CD4-positive, alpha-beta T cell treated with Interleukin-4 for 1 hour (primary cell): ENCODE measurements at places on chromosomes 4 and X.

GRCh38 chr4:148054275-148054674 is 322.4 kb downstream of the ARHGAP10 start:
- peak; percentile 43 for DNase-seq

GRCh38 chrX:53324085-53324484 is 42.7 kb upstream of the IQSEC2 start:
- no peak for DNase-seq

GRCh38 chr4:98522636-98523395 is 135.6 kb downstream of the TSPAN5 start:
- DNase-seq = no peak

- DNase-seq = peak; percentile 22
Measured at GRCh38 chr4:174156239-174156826, 127.1 kb downstream of the FBXO8 start.

GRCh38 chr4:181792641-181793040 is 450.6 kb upstream of the TENM3 start:
- DNase-seq = no peak

DNA sequence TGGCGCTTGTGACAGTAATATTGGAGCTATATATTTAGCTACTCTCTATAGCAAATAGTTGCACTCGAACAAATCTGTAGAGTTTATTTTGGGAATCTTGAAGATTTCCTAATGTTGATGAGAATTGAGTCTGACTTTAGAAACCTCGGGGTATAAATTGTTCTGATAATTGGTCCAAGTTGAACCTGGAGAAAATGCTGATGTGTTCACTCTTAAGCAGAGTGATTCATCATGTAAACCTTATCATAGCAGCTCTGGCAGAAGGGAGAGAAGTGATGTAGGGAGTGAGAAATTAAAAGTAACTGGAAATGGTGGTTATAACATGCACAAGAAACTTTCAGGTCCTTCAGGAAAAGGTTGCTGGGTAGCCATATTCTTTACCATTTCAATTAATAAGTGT is 16.4 kb upstream of the SLC4A4 start:
- no peak for DNase-seq

DNA sequence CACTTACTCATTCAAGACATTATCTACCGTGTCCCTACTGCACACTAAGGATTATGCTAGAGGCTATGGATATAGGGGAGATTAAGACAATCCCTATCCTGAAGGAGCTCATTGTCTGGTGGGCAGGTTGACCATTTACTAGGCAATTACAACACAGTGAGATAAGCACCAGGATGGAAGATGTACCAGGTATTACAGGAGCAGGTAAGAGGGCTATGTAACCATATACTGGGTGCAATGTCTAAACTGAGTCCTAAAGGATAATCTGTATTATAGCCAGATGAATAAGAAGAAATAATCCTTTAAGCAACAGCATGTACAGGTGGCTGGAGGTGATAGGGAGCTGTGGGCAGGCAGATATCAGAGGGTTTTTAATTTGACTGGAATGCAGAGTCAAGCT is 113.3 kb upstream of the TBC1D9 start:
- no peak for DNase-seq

- DNase-seq = no peak
Measured at GRCh38 chr4:11440481-11441193, 11.9 kb upstream of the HS3ST1 start.

DNA sequence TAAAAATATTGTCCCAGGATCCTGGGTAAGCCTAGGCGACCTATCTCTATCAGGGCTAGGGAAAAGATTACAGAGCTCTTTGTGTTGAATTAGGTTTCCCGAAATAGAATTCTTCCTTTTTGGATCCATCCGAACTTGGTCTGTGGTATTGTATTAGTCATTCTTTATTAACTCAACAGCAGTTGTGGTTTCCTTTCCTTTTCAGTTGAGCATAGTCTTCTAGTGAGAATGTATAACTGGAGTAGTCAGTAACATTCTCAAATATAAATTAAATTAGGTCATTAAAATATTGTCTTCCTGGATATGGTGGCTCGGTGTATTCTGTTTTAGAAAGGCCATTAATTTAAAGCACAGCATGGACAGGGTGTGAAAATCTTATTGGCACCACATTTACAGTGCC is 520.4 kb downstream of the NLGN4X start:
- DNase-seq = no peak

GRCh38 chr4:147123146-147123545 is 177.5 kb upstream of the TTC29 start:
- DNase-seq = no peak

GRCh38 chrX:123337886-123338639 is 154.0 kb downstream of the GRIA3 start:
- DNase-seq = no peak

- DNase-seq = no peak
Measured at GRCh38 chrX:19869193-19869592, 18.2 kb downstream of the SH3KBP1 start.

GRCh38 chr4:73375328-73375741 is 28.8 kb upstream of the ALB start:
- DNase-seq = no peak

DNA sequence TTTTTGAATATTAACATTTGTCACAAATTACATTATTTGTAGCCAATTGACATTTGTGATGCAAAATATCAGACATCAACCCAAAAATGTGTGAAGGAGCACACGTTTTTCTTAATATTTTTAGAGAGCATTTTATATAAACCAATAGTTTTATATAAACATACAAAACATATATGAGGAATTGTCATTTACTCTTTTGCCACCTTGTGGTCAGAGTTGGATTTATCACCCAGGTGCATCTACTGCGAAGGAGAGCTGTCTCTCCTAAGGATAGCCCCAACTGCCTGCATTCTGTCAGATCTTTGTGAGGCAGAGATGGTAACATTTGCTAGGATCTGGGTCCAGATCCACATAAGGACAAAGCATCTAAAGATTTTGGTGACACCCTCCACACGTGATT is 2.5 kb upstream of the USP27X start:
- DNase-seq = peak; percentile 21

GRCh38 chr4:101400096-101400495 is 52.8 kb upstream of the PPP3CA start:
- no peak for DNase-seq

DNA sequence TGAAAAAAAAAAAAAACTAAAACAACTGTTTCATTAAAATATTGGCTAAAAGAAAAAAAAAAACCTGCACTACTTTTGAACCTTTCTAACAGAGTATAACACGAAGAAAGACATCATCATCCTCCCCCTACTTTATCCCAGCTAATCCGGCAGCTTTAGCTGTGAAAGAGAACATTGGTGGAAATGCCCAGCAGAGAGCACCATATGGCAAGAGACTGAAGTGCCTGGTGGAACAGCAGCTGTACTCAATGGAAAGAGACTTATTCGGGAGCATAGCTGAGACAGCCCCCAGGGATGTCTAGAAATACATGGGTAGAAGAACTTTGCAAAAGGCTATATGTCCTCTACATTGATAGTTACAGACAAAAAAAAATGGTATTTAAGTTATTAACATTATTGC is 30.3 kb downstream of the STPG2 start:
- peak; percentile 3 for DNase-seq

DNA sequence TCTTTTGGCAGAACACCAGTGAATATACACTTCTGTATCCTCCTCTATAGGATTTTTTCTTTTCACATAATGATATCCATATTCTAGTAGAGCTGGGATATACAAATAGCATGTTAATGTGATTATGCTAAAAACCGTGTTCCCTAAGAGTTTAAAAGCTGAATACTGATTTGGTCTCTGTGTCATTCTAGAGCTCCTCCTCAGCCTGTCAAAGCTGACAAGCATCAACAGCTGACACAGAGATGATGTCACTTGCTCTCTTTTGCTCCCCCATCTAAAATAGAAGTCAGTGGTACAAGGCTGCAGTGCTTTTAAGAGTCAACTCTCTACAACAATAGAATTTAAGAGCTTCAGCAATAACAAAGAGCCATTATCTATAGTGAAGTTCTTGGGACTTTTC is 17.1 kb upstream of the HERC3 start:
- DNase-seq = no peak

GRCh38 chr4:6155996-6156750 is 44.2 kb downstream of the JAKMIP1 start:
- no peak for DNase-seq

DNA sequence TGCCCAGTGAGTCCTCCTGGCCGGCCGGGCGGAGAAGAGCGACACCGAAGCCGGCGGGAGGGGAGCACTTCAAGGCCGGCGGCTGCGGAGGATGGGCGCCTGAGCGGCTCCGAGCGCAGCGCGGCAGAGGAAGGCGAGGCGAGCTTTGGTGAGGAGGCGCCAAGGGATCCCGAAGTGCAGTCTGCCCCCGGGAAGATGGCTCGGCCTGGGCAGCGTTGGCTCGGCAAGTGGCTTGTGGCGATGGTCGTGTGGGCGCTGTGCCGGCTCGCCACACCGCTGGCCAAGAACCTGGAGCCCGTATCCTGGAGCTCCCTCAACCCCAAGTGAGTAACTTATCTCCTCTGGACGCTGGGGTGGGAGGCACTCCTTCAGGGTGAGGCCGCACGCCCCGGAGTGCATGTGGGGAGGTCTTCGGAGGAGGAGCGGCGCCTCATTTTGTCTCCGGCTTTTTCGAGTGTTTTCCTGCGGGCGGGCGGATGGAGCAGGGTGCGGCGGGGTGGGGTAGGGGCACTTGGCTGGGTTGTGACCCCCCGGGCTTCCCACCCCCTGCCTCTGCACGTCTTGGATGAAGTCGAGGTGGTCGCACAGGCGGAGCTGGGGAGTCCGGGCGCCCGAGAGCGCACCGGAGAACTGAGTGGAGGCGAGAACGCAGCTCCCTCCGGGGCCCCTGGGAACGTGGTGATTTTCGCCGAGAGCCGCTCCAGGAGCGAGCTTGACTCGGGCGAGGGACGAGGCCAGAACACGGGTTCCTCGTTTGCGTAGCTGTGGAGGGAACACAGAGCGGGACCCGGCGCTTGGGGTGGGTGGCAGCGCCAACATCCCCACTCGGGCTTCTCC is 979 bp downstream of the EFNB1 start:
- no peak for DNase-seq

DNA sequence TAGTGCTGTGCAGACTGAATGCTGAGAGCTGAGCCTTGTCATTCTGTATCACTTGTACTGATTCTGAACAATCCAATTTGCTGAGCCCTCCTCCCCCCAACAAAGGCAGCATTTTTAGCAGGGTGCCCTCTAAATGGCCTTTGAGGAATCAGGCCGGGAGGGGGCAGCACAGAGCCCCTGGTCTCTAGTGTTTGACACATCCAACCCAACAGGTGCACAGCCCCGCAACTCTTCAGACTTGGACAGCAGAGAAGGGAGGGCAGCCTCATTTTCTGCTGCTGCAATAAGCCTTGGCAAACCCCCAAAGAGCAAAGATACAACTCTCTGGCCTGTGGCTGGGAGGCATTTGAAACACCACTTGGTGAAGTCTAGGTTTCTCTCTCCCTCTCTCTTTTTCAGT is 3.4 kb downstream of the ATP1B4 start:
- DNase-seq = peak; percentile 47

DNA sequence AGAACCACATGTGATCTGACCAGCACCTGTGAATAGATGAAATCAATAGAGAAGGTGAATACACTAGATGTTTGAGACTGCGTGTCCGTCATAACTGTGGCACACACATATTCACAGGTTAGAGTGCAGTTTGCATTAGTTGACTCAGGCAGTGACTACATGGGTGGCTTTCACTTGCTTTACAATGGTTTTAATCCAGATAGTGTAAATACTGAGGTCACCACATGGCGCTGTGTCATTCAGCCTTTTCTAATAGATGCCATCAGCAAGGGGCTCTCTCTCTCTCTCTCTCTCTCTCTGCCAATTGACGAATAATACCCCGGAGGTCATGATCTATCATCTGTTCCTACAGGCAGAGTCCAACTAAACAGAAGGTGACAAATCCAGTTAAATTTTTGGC is 30.7 kb upstream of the FGF13 start:
- no peak for DNase-seq

- DNase-seq = no peak
Measured at GRCh38 chr4:115272594-115272993, 159.2 kb upstream of the NDST4 start.

DNA sequence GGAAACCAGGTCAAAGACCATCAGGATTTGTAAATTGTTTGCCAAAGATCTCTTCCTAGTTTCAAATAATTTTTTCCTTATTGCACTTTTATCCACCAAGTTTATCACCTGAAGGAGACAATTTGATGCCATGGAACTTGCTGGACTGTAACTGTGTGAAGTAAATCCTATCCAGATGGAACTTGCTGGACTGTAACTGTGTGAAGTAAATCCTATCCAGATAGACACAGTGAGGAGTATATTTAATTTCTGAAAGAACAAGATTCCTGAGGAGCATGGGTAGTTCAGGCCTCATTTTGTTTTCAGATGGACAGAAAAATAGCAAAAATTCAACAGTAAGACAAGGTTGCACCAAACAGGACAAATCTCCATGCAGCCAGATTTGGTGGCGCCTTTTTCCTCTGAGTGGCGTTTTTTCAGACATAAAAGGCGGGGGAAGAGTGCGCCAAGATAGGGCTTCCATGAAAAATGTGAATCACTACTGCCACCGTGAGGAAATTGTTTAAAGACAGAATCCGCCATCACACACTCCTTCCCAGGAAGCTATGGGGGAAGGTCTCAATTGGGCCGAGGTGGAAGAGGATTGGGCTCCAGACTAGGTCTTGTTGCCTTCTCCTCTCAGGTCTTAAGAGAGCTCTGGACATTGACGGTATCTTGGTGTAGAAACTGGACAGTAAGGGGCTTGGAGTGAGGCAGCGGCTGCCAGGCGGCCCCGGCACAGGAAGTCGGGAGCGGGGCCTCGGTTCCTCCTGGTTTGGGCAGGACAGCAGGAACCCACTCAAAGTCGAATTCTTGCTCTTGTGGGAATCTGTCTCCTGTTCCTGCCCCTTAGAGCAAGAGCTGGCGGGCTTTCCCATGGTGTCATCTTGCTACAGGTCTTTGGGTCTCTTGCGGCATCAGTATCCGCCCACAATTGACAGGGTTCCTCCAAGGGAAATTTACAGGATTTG is 234.7 kb downstream of the OR13H1 start:
- no peak for DNase-seq

DNA sequence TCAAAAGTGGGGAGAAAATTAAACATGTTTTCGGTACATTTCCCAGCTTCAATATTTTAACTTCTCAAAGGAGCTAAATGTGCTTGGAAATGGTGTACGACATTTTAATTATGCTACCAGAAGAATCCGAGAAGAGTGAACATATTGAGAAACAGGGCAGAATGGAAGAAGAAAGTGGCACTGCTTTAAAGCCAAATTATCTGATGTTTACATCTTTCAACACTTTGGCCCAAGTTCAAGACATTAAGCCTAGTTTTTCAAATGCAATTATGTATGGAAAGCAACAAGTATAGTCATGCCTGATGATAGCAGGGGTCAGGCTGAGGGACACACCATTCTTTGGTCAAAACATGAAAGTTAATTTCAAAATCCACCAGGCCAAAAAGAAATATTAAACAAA is 577.9 kb upstream of the ZFP42 start:
- no peak for DNase-seq

DNA sequence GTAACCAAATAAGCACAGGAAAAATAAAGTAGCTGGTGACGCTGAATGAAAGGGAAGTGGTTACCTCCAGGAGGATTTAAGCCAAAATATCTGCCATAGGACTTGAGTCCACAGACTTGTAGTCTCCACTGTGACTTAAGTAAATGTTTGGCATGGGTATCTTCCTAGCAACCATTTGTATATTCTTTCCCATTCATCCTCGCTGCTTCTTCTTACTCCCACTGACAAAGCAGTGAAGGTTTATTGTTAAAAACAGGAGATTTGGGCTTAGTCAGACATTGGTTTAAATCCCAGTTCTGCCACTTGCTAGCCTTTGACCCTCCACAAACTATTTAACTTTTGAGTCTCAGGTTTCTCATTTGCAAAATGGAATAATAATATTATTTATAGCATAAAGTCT is 22.3 kb downstream of the COL4A6 start:
- DNase-seq = no peak
